Mammary epithelial cell (primary cell): ENCODE measurements at places on chromosomes 16 and 17.

GRCh38 chr17:42865638-42866094, 14.7 kb downstream of the AOC3 start:
- DNase-seq = no peak

- DNase-seq = no peak
Measured at GRCh38 chr16:46719528-46719927, 28.6 kb downstream of the MYLK3 start.

GRCh38 chr17:16969931-16970906, 1.7 kb downstream of the TNFRSF13B start:
- no peak for DNase-seq

GRCh38 chr17:82952019-82952418, 112.2 kb upstream of the ZNF750 start:
- DNase-seq = no peak

GRCh38 chr17:64634218-64634617, 27.9 kb downstream of the SMURF2 start:
- no peak for DNase-seq

DNA sequence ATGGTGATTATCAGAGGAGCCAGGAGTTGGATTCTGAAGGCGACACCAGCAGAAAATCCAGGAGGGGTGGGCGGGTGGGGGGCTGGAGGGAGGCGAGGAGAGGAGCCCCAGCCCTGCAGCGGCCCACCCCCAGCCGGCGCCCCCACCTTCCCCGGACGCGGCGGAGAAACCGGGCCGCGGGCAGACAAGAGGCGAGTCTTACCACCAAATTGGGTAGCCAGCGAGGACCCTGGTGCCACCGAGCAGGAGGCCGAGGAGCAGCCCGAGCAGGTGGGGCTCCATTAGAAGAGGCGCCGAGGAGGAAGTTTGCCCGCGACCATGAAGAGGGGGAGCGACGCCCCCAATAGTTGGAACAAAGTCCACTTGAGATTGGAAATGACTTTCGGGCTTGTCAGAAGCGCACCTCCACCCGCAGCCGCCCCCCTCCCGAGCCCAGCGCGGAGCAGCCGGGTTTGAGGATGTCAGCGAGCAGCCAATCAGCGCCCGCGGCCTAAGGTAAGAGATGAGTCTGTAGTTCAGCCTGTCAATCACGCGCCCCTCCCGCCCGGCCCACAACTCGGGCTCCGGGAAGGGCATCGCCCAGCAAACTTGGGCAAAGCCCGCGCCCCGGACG, at the start of gene WNT3:
WNT3 (minus strand) TSS at position 377 of the 613 bp plus-strand sequence; CDS start at position 282, 95 bp downstream.
- no peak for DNase-seq
